ENCODE measurements at places on chromosomes 1 and 21. TPM values are rescaled to one million over a fixed set of nuclear protein-coding genes. Genes with fewer than 3 reads are reported as not detected.

GRCh38 chr1:3557366-3557765 lies 53.9 kb downstream of the MEGF6 start:
- H3K4me1 ChIP-seq: no peaks in the 10 kb centered on the region
- DNase-seq: no peak
- H3K27ac ChIP-seq: no peak overlapping the region
- H3K36me3 ChIP-seq: no peaks in the 10 kb centered on the region
- no peak overlapping the region for H3K4me3 ChIP-seq

The GJC2 gene
- 0.77 TPM for total RNA-seq

- H3K4me3 ChIP-seq: peak overlapping the region; percentile 100
- H3K27me3 ChIP-seq: no peaks in the 10 kb centered on the region
- DNase-seq: no peak
Measured at GRCh38 chr21:34885626-34886239, 163.4 kb downstream of the RUNX1 start.

DNA sequence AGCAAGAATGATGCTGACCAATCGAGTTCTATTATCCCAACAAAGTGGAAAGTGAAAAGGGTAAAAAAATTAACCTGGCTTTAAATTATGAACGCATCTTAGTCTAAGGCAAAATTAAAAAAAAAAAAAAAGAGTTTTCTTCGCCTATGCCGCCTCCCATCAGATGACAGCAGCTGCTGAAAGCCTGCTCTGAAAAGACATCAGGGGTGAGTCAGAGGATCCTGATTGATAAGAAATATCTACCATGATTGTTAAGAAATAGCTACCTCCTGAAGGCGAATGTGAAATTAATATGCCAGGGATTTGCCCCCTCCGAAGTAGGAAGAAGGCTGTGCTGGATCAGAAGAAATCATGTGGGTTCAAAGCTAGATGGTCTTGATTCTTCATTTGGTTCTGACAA lies 216.8 kb upstream of the C1orf87 start:
- DNase-seq: no peak
- H3K4me1 ChIP-seq: no peaks in the 10 kb centered on the region
- peaks cover 7% of the 10 kb centered on the region for H3K27me3 ChIP-seq
- no peak overlapping the region for H3K4me3 ChIP-seq
- no peak overlapping the region for H3K27ac ChIP-seq

DNA sequence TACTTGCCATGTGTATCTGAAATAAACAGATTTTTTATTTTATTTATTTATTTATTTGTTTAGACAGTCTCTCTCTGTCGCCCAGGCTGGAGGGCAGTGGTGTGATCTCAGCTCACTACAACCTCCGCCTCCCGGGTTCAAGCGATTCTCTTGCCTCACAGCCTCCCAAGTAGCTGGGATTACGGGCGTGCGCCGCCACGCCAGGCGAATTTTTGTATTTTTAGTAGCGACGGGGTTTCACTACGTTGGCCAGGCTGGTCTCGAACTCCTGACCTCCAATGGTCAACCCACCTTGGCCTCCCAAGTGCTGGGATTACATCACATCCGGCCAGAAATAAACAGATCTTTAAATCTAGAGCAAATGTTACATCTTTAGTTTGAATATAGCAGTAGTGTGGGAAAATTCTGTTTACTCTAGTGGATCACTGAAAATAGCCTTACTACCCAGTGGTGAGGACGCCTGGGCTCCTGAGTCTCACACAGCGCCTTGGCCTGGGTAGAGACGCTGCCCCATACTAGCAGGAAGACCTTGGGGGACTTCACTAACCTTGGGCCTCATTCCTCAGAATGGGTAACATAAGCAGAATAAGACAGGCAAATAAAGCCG lies 709 bp downstream of the GART start:
- DNase-seq: peak; percentile 23
- H3K27me3 ChIP-seq: no peaks in the 10 kb centered on the region
- peaks cover 54% of the 10 kb centered on the region for H3K4me1 ChIP-seq
- peak overlapping the region; percentile 98 for H3K27ac ChIP-seq
- H3K4me3 ChIP-seq: peak overlapping the region; percentile 100
- peaks cover 57% of the 10 kb centered on the region for H3K36me3 ChIP-seq

The SLC2A5 gene
- total RNA-seq: not detected

GRCh38 chr1:150320667-150320978 lies 710 bp upstream of the PRPF3 start:
- no peaks in the 10 kb centered on the region for H3K27me3 ChIP-seq
- H3K4me3 ChIP-seq: peak overlapping the region; percentile 90
- H3K36me3 ChIP-seq: peaks cover 8% of the 10 kb centered on the region
- DNase-seq: no peak
- H3K4me1 ChIP-seq: peaks cover 34% of the 10 kb centered on the region
- H3K27ac ChIP-seq: peak overlapping the region; percentile 93

DNA sequence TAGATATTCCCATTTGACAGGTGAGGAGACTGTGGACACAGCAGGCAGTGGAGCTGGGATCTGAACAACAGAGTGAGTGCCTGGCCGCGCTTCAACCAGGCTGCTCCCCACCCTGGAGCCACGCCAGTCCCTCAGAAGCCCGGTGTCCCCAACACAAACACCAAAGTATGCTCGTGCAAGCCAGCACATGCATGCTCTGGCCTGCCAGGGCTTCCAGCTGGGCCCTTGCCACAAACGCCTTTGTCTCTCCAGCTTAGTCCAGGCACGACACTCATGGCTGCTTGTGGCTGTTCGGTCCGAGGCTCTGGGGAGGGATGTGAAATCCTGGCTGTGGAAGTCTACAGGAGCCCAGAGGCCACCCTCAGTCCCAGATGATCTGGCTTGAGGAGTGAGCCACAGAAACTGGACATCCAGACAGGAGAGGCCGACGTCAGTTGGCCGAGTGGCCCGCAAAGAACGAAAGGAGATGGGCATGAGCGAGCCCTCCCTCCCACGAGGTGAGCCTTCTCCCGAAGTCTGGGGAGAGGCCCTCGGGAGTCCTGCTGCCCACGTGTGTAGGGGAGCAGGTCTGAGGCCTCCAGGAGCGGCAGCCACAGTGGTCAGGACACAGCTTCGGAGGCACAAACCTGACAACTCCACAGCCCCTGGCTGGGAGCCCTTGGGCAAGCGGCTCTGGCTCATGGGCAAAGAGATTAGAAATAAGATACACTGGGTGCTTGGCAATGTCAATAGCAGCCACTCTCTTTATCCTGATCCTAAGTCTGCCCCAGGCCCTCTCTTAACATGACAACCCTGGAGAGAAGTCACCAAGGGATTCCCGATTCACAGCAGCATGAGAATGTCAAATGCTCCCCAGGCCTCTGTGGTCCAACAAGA lies 117.1 kb upstream of the IFFO2 start:
- no peaks in the 10 kb centered on the region for H3K27me3 ChIP-seq
- peaks cover 28% of the 10 kb centered on the region for H3K36me3 ChIP-seq
- H3K4me1 ChIP-seq: peaks cover 36% of the 10 kb centered on the region
- DNase-seq: no peak

DNA sequence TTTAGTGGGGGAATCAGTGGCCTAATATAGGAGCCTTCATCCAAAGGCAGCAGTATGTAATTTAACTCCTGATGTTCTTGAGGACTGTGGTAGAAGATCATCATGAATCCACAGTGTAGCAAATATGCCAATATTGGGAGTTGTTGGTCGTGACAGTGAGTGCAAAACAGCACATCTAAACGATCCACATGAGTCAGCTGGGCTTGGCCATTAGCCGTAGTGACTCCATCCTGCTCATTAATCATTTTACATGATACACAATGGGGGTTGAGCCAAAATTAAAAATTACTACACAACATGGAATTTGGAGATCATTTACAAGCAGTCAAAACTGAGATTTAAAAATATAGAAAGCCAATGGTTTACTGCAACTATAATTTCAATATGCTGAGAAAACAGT lies 653.9 kb upstream of the CAMK1G start:
- H3K27ac ChIP-seq: no peak overlapping the region
- H3K4me3 ChIP-seq: no peak overlapping the region
- peaks cover 15% of the 10 kb centered on the region for H3K27me3 ChIP-seq
- no peaks in the 10 kb centered on the region for H3K36me3 ChIP-seq

DNA sequence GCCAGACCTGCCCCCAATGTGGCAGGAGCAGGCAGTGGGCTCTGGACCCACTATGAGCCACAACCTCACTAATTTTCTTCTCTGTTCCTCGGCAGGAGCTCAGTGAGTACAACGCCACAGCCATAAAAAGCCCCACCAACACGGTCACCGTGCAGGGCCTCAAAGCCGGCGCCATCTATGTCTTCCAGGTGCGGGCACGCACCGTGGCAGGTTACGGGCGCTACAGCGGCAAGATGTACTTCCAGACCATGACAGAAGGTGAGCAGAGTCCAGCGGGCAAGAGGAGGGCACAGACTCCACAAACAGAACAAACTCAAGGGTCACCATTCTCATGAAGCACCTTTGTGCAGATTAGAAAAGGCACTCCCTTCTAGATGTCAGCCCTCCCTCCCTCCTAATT lies 79.9 kb downstream of the LACTBL1 start:
- H3K27me3 ChIP-seq: peaks cover 16% of the 10 kb centered on the region
- H3K36me3 ChIP-seq: no peaks in the 10 kb centered on the region
- no peaks in the 10 kb centered on the region for H3K4me1 ChIP-seq
- DNase-seq: no peak
- H3K27ac ChIP-seq: no peak overlapping the region

GRCh38 chr1:184970691-184971161 lies 3.6 kb downstream of the NIBAN1 start:
- peak overlapping the region; percentile 97 for H3K4me3 ChIP-seq
- DNase-seq: peak; percentile 16
- peaks cover 14% of the 10 kb centered on the region for H3K36me3 ChIP-seq
- H3K4me1 ChIP-seq: peaks cover 78% of the 10 kb centered on the region
- peaks cover 14% of the 10 kb centered on the region for H3K27me3 ChIP-seq
- peak overlapping the region; percentile 74 for H3K27ac ChIP-seq

GRCh38 chr1:51234721-51235425 lies 1.2 kb upstream of the RNF11 start:
- peak; percentile 77 for DNase-seq
- H3K27me3 ChIP-seq: no peaks in the 10 kb centered on the region
- peak overlapping the region; percentile 95 for H3K4me3 ChIP-seq
- peaks cover 22% of the 10 kb centered on the region for H3K4me1 ChIP-seq
- H3K36me3 ChIP-seq: no peaks in the 10 kb centered on the region

The DLGAP3 gene
- 1.4 TPM for total RNA-seq

GRCh38 chr21:38989745-38990423 lies 184.2 kb downstream of the ETS2 start:
- peaks cover 35% of the 10 kb centered on the region for H3K4me1 ChIP-seq
- H3K36me3 ChIP-seq: peaks cover 4% of the 10 kb centered on the region
- no peak overlapping the region for H3K4me3 ChIP-seq
- DNase-seq: no peak
- H3K27ac ChIP-seq: no peak overlapping the region
- H3K27me3 ChIP-seq: peaks cover 55% of the 10 kb centered on the region

- H3K27ac ChIP-seq: no peak overlapping the region
- H3K36me3 ChIP-seq: peaks cover 3% of the 10 kb centered on the region
- H3K4me3 ChIP-seq: no peak overlapping the region
Measured at GRCh38 chr1:223175032-223175431, 32.0 kb upstream of the TLR5 start.

GRCh38 chr21:34345892-34346291 lies 17.9 kb upstream of the KCNE2 start:
- no peaks in the 10 kb centered on the region for H3K36me3 ChIP-seq
- no peaks in the 10 kb centered on the region for H3K4me1 ChIP-seq
- no peak for DNase-seq
- no peak overlapping the region for H3K27ac ChIP-seq
- H3K4me3 ChIP-seq: no peak overlapping the region

DNA sequence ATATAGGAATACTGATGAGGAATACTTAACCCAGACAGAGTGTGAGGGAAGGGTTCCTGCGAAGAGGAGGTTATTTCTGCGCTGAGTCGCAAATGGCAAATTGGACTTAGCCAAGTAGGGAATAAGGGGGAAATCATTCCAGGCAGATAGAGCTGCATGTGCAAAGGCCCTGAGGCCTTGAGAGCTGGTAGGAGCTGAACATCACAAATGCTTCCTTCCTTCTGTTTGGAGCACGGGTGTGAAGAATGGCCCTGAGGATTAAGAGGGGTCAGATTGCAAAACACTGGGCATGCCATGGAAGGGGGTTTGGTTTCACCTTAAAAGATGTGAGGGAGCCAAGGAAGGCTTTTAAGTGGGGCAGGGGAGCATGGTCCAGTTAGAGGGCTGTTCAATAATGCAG lies 12.4 kb downstream of the IER5 start:
- H3K27me3 ChIP-seq: peaks cover 11% of the 10 kb centered on the region
- DNase-seq: no peak
- H3K4me3 ChIP-seq: peak overlapping the region; percentile 81
- peak overlapping the region; percentile 59 for H3K27ac ChIP-seq
- peaks cover 91% of the 10 kb centered on the region for H3K4me1 ChIP-seq

The TAF12 gene
- total RNA-seq: 28.7 TPM

The C1QA gene
- not detected for total RNA-seq

- peaks cover 92% of the 10 kb centered on the region for H3K4me1 ChIP-seq
- no peak for DNase-seq
- peaks cover 1% of the 10 kb centered on the region for H3K36me3 ChIP-seq
- no peaks in the 10 kb centered on the region for H3K27me3 ChIP-seq
- H3K27ac ChIP-seq: peak overlapping the region; percentile 85
Measured at GRCh38 chr1:198175423-198176170, 18.8 kb downstream of the NEK7 start.

- H3K4me1 ChIP-seq: peaks cover 46% of the 10 kb centered on the region
- peak; percentile 41 for DNase-seq
- peaks cover 31% of the 10 kb centered on the region for H3K27me3 ChIP-seq
- H3K36me3 ChIP-seq: no peaks in the 10 kb centered on the region
- no peak overlapping the region for H3K27ac ChIP-seq
- H3K4me3 ChIP-seq: peak overlapping the region; percentile 1
Measured at GRCh38 chr1:101451888-101452287, 215.1 kb downstream of the S1PR1 start.

The KRTAP20-3 gene
- not detected for total RNA-seq

- no peak overlapping the region for H3K27ac ChIP-seq
- no peaks in the 10 kb centered on the region for H3K27me3 ChIP-seq
- no peak for DNase-seq
- H3K4me1 ChIP-seq: no peaks in the 10 kb centered on the region
- H3K36me3 ChIP-seq: no peaks in the 10 kb centered on the region
Measured at GRCh38 chr1:64518692-64519481, 49.0 kb downstream of the CACHD1 start.

The MAEL gene
- not detected for total RNA-seq

DNA sequence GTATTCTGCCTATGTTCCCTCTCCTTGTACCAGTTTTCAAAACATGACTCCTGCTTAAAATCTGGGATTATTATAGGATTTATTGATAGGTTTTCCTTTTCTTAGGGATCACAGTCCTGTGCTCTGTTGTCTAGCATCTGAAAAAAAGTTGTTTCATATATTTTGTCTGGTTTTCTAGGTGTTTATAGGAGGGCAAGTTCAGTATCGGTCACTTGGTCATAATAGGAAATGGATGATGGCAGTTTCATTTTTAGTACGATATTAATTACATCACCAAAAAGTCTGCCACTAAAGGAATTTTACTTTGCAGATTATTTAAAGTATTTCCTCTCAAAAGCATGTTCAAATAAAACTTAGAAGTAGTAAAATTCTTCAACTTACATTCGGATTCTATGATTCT lies 94.4 kb downstream of the RASAL2 start:
- H3K4me3 ChIP-seq: no peak overlapping the region

Measured in activated T-cell treated with anti-CD3 and anti-CD28 coated beads, Interleukin-2, amount 50 U/mL, for 72 hours (primary cell).